ENCODE measurements at places on chromosomes 5 and 9.

GRCh38 chr5:172669386-172670004 is 28.4 kb downstream of the NEURL1B start:
- DNase-seq: no peak

- DNase-seq: no peak
Observed at GRCh38 chr5:124621279-124621678, 125.2 kb downstream of the ZNF608 start.

DNA sequence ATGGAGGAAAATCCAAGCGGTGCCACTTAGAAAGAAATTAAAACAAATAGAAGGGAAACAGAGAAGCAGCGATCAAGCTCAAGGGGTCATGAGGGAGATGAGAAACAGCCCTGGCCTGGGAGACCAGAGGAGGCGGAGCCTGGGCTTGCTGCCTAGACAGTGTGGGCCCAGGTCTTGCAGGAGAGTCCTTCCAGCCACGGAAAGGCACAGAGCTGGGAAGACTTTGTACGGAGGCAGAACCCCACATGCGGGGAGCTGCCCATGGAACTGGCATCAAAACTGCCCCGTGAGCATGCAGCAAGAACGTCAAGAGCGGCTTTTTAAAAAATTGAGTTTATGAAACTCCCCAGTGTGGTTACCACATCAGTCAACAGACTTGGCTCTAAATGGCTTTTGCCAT is 119.4 kb downstream of the IRX1 start:
- DNase-seq: no peak

DNA sequence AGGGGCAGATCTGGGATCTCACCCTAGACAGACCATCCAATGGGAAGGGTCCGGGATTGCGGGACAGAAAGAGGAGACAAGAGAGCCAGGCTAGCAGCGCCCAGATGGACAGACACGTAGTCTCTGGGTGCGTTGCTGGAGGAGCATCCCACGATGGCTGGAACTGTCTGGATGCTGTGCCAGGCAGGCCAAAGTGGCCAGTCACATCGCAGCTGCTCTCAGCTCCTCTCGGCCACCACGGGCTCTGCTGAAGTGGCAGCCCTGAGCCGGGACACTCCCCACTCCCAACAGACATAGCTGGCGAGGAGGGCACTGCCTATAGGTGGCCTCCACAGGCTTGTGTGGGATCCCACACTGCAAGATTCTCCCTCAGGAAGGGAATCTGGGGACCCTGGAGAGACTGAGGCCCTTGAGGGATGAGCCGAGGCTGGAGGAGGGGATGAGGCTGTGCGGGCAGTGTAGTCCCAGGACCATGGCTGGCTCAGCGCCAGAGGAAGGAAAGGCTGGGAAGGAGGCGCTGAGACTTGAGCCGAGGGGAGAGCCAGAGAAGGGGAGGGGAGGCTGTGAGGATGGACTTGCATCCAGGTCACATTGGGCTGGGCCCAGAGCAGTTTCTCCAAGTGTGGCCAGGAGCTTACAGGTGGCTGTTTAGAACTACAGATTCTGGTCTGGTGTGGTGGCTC is 10.3 kb upstream of the WDR5 start:
- DNase-seq: no peak

DNA sequence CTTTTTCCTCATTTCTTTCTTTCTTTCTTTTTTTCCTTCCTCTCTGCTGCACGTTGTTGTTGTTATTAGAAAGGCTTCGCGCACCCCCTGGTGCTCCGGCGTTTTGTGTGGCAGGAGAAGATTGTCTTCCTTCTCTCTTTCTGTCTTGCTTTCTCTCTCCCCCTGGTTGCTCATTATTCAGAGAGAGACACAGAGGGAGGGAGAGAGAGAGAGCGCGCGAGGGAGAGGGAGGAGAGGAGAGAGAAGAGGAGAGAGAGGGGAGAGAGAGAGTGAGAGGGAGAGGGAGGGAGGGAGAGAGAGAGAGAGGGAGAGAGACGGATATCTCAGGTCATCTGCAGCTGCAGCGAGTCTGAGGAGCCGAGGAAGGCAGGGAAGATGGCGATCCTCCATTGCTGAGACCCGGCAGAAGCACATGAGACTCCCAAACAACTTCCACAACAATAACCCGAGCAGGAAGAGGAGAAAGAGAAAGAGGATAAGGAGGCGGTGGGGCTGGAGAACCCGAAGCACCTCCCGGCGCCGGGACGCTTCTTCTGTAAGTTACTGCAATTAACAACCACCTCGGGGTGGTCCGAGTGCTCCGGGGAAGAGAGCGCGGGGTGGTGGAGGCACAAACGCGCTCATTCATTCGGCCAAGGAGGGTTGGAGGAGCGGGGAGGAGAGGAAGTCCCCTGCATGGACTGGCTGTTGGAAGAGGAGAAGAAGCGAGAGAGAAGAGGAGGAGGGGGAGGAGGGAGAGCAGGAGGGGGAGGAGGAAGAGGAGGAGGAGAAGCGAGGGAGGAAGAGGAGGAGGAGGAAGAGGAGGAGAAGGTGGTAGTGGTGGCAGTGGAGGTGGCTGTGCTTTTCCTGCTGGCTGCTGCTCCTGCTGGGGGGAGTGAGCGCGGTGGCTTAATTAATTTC is at the start of gene ZNF462:
ZNF462 (plus strand) TSS at position 346 of the 900 bp plus-strand sequence. CDS start 60,218 bp downstream, outside the sequence.
- no peak for DNase-seq

GRCh38 chr5:115453391-115454095 is 91.0 kb downstream of the FEM1C start:
- no peak for DNase-seq

DNA sequence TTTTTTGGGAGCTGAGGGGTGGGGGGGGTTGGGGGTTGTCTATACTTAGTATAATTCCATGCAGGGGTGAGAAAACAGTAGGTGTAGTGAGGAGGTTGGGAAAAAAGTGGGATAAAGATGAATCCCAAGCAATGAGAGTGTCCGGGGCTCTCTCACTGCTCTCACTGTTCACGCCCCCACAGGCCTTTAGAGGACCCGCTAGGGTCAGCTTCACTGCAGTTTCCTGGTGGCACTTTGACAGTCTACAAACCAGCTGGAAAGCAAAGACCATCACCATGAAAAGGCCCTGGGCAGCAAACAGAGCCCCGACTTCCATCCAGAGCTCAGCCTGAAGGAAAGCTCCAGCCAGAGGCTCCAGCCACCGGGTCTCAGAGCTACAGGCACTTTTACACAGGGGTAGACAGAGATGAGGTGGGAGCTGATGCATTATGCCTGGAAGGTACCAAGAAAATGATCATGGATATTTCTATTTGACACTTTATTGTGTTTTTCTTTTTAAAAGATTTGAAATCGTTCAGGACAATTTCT is 355.1 kb downstream of the ADAMTS6 start:
- DNase-seq: no peak

DNA sequence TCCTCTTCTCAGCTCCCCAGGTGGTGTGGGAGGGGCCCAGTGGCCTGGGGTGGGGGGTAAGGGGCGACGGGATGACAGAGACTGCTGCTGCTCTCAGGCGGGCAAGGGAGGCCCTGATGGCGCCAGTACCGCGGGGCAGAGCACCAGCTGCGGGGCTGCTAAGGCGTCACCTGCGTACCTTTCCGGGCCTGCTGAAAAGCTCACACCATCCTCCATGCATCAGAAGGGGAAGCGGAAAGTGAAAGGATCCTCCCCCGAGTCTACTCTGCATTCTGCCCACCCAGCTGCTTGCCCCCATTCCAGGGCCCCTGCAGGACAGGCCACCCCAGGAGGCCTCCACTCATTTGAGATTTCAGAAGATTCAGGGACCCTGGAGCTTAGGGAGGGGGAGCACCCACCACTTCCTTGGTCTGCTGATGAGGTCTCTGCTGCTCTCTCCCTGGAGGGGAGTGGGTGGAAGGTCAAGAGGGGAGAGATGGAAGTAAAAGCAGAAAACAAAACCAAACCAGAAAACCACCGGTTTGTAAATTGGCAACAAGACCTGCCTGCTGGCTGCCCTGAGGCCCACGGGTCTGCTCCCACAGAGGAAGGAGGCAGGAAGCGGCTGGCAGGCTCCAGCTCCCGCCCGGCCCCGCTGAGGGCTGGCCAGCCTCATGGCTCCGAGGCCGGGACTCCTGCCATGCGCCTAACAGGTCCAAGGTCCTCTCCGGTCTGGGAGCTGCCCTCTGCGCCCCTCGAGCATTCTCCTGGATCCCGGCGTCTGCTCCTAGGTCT is 33.6 kb downstream of the PRRT1B start:
- no peak for DNase-seq

GRCh38 chr9:32954642-32955041 is 46.8 kb downstream of the APTX start:
- DNase-seq: no peak

DNA sequence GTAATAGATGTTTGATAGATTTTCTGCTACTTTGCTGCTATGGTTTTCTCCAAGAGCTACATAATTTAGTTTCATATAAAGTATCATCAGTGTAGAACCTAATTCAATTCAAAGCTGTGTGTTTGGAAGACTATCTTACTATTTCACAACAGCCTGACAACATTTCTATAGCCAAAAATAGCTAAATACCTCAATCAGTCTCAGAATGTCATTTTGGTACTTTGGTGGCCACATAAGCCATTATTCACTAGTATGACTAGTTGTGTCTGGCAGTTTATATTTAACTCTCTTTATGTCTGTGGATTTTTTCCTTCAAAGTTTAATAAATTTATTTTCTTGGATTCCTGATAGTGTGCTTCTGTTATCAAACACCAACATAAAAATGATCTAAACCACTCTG is 35.1 kb upstream of the CCDC152 start:
- no peak for DNase-seq

GRCh38 chr5:148163345-148163744 is 5.0 kb upstream of the SPINK14 start:
- no peak for DNase-seq

DNA sequence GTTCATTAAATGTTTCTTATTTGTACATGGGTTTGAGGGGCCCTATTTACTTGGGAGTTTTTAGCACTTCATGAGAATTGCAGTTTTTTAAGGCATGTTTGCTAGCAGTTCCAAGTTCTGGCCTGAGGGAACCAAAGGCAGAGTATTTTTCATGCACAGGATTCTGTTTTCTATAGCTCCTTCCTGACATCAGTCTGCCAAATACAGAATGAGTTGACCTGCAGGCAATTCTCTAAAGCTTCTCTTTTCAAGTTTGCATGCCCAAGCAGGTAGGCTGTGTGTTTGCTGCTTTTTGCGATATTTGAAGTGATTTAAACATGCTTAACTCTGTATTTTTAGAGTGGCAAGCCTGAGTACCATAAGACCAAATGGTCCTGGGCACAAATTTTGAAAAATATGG is 75.8 kb downstream of the AOPEP start:
- DNase-seq: no peak

- DNase-seq: no peak
Observed at GRCh38 chr5:54383225-54383901, 72.1 kb upstream of the HSPB3 start.

- DNase-seq: no peak
Observed at GRCh38 chr5:65668696-65669095, 43.9 kb downstream of the SHLD3 start.

DNA sequence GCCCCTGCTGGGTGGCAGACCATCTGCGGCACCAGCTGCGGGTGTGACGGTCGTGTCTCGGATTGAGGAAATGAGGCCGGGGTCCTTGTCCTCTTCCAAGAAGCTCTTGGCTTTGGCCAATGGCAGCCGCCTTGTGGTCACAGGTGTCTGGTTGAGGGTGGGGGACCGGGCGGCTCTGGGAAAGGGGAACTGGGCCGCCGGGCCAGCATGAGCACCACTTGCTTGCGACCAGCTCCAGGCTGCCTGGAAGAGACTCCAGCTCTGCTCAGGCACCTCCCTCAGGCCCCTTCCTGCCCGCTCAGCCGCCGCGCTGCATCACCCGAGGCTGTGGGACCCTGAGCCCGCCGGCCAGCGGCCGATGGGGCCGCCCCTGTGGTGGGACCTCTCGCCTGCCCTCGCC is 59.7 kb downstream of the RXRA start:
- no peak for DNase-seq

DNA sequence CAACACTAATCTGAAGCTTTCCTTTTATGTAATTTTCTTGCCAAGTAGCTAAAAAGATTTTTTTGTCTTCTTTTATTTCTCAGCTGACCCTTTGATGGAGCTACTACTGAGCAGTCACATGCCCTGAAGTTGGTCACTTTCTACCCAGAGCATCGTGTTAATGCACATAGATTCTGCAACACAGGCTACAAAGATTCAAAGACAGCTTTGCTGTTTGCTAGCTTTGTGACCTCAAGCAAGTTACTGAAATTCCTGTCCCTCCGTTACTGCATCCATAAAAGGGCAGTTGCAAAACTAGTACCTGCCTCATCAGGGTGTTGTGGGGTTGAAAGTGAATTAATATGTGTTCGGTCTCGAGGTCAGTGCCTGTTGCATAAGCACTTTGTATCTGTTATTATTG is 179.9 kb downstream of the GAS1 start:
- no peak for DNase-seq

GRCh38 chr5:24059006-24059405 is 551.6 kb downstream of the PRDM9 start:
- DNase-seq: no peak

DNA sequence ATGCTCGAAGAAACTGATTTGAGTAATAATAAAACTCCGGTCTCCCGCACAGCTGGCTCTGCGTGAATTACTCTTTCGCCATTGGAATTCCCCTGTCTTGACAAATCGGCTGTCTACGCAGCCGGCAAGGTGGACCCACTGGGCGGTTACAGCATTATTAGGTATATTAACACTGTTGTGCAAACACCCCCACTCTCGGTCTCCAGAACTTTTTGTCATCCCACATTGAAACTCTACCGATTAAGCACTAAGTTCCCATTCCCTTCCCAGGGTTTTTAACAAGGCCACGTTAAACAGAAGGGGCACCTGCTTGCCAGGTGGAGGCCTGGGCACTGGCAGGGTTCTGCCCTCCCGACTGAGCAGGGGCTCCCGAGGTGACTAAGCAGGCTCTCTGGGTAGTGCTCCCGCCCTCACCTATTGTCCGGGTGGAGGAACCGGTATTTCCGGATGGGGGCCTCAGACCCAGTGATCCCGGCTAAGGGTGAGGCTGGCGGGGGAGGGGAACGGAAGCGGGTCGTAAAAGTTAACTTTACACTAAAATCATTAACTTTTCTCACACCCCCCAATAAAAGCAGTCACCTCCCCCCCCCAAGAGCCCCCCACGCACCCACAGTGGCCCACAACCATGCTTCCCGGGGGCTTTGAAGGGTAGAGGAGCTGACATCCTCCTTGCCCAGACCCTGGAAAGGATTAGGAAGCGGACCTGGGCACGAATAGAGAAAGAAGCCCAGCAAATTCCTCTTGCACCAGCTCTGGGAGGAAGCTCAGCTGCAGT is 53.5 kb upstream of the TJP2 start:
- DNase-seq: no peak

- no peak for DNase-seq
Observed at GRCh38 chr9:134889386-134890154, 9.0 kb downstream of the FCN2 start.

GRCh38 chr5:89309268-89309667 is 426.3 kb upstream of the MEF2C start:
- DNase-seq: no peak

DNA sequence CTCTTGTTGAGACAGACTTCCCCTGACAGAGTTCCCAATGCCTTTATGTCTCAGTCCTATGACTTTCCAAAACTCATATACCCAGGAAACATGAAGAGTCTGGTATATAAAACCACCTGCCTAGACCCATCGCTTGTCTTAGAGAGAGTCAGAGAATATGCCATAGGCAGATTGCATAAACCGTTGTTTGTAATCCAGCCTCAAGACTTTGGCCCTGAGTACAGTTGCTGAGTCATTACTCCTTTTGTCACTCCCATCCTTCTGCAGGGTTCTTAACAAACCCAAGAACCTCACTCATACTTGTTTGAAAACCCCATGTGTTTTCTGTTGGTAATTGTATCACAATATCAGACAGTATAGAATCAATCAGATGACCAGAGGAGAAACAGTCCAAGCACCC is 616.3 kb downstream of the SLCO4C1 start:
- DNase-seq: no peak

All from activated CD8-positive, alpha-beta memory T cell treated with anti-CD3 and anti-CD28 coated beads for 1 hour (primary cell).